ENCODE measurements at places on chromosomes 12 and 14.
A peak's percentile ranks its signal among the peaks of the same experiment; 100 is the strongest.

- DNase-seq = no peak
These were observed 847.9 kb upstream of the TMEM132C start for GRCh38 chr12:127419111-127419510.

DNA sequence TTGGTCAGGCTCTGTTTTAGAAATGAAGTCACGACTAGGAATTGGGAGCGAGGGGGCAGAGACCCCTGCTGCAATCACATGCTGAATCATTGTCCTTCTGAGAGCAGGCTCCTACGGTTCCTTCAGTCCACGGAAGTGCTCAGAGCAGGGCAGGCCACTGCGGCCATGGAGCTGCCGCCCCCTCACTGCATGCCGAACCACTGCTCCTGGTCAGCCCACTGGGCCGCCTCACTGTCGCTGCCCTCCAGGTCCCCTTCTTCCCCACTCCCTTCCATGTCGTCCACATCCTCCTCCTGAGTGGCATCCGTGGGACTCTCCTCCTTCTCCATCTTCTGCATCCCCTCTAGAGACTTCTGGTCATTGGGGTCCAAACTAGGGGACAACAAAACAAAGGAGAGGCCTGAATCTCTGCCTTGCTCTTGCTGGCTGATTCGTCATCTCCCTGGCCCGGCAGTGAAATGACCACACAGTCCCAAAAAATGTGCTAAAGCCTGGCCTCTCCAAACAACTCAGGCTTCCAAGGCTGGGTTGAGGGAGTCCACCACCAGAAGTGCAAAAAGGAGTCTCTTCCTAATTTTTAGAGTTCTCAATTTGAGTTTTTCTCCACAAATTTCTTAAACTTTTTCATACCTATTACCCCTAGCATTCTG is 29.4 kb downstream of the ANAPC7 start:
- DNase-seq = no peak

GRCh38 chr14:91956616-91957015 is 9.1 kb upstream of the FBLN5 start:
- DNase-seq = no peak

DNA sequence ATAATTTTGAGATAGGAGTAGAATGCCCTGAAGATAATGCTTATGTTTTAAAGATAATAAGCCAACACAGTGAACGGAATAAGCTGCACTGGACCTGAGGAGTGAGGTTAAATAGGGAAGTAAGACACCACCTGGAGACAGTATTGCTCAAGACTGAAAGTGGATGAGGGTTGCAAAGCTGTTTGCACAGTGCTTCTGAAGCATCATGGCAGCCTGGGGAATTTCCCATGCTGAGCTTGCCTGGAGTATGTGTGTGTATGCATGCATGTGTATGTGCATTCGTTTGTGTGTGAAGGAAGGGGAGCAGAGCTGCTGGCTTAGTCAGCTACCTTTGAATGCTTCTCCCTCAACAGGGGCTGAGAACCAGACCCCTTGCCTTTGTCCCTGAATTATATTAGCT is 35.8 kb downstream of the BHLHE41 start:
- DNase-seq = no peak

- no peak for DNase-seq
These were observed 661 bp upstream of the RPS26 start for GRCh38 chr12:56040963-56041551.

- DNase-seq = peak; percentile 62
These were observed 1.0 kb upstream of the ERC1 start for GRCh38 chr12:989751-990660.

DNA sequence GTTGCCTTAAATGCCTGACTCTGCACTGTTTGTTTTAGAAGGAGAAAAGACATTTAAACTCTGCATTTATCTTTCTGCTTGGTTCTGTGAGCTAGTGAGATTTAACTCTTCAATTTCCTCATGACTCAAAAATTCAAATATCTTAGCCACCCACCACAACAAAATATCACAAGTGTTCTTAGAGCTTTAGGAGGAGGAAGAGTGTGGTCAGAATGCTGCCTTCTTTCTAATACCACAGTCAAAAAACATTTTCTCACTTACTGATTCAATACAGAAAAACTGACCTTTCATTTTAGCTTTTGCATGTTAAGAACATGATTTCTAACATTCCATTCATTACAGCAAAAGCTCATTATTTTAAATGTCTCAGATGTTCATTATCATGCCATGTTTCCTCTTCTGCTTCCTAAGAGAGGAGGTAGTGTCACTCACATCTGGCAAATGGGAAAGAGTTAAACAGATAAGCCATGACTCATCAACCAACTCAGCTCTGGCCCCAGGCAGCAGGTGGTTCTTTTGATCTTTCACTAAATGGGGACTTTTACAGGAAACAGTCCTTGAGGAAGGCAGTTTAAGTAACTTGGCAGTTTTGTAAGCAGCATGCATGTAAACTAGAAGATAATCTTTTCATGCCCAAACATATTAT is 56.4 kb upstream of the RNU6-8 start:
- DNase-seq = peak; percentile 73

DNA sequence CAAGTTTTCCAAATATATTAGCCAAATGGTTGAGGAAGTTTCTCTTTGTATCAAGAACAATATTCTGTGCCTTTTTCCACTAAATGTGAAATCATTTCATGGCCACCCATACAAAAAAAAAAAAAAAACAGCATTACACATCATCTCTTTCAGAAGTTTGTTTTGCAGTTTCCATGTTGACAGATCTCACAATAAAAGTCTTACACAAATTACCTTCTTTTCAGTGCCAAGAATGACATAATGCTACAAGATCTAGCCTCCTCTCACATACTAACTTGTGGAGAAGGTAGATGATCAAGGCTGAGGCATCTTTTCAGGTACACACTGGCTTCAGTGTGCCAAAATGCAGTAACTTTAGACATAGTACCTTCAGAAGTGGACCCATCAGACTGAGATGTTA is 35.3 kb downstream of the PRKD1 start:
- DNase-seq = no peak

DNA sequence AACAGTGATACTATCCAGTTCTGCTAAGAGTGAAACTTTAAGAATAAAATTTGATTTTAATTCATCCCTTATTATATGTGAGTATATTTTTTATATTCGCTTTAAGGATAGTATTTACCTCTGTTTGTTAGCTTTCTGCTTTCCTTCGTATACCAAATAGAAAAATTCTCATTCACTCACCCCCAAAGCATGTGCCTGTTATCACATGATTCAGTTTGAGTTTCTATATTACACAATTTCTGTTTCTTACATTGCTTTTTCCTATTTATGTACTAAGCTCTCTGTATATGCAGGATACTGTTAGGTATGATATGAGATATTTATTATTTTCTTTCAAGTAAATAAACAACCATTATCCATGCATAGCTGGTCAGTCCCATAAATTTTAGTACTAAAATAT is 275.2 kb downstream of the FBXL14 start:
- no peak for DNase-seq

GRCh38 chr12:33944703-33945437 is 77.4 kb upstream of the ALG10 start:
- no peak for DNase-seq

- no peak for DNase-seq
These were observed 207.6 kb upstream of the PDZRN4 start for GRCh38 chr12:40980427-40980961.

GRCh38 chr14:28576523-28576922 is 190.1 kb upstream of the FOXG1 start:
- no peak for DNase-seq

DNA sequence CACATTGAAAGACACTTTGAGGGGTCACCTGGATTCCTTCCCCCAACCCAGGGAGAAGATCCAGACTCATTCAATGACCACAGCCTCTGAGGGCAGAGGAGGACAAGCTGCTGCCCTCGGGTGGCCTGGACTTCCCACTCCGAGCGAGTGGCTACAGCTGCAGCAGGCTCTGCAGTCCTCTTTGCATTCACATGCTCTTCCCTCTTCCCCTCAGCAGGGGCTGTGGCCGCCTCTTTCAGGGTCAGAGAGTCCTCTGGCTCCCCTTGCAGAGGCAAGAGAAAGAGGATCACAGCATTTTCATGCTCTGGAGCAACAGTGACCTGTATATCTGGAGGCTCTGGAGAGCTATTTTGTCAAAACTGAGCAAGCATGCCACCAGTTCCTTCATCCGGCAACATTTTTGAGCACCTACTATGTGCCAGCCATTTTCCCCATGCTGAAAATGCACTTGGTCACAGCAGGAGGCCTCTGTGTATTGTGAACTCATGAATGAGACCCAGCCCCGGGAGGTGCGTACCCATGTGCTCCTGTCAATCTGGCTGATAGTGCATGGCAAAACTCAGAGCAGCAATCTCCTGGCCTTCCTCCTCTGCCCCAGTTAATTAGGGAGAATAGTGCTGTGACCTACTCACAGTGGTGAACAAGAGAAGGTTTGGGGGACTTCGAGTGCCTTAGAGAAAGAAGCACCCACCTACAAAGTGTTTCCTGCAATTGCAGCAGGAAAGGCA is 42.9 kb upstream of the KCNA5 start:
- DNase-seq = no peak

DNA sequence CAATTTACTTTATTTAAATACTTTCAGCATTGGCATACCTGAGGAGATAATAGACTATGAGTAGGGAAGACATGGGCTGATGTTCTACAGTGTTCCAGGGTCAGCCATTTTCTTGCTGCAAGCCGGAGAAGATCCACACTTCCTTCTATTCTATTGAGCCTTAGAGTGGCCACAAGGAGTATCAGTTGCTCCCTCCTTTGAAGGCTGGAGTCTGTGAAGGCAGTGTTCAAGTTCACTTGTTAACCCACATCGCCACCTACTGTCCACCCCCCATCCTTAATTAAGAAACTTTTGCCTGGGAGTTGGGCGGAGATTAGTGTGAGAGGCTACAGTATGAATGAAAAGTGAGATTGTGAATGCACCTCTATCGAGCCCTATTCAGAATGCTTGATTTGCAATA is 666.6 kb downstream of the NRXN3 start:
- DNase-seq = peak; percentile 66

DNA sequence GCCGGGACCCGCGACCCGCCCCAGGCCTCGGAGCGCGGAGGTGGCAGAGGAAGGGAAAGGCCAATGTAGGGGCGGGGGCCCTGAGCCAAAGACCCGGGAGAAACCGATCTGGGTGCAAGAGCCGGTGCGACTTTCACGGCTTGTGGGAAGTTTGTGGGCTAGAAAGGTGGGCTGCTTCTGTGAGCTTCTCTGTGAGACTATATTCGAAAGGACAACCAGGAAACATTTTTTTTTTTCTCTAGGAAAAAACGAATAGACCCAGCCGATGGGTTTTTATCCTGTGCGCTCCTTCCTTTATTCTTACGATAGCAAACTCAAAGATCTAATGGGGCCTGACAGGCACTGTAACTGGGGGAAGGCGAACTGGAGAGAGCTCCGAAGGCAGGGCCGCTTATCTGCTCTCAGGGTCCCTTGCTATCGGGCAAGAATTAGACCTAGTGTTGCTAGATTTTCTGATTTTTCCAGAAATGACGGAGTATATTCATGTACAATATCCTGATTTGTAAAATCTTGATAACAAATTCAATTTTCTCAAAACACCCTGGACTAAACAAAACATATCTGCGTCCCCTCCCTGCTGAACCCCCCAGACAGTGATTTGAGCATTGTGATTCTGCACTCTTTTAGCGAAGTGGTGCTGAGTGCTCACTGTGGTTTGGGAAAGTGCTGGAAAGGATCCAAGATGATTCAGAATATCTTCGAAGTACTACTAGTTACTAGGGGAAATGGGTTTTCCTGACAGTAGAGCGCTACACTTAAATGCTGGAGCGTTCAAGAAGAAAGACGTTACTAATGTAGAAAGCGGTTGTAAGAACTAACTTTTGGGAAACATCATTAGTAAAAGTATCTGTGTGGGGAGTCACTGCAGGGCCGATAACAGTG is 563 bp upstream of the STXBP6 start:
- peak; percentile 23 for DNase-seq

GRCh38 chr12:89821896-89822295 is 113.3 kb upstream of the ATP2B1 start:
- DNase-seq = no peak

DNA sequence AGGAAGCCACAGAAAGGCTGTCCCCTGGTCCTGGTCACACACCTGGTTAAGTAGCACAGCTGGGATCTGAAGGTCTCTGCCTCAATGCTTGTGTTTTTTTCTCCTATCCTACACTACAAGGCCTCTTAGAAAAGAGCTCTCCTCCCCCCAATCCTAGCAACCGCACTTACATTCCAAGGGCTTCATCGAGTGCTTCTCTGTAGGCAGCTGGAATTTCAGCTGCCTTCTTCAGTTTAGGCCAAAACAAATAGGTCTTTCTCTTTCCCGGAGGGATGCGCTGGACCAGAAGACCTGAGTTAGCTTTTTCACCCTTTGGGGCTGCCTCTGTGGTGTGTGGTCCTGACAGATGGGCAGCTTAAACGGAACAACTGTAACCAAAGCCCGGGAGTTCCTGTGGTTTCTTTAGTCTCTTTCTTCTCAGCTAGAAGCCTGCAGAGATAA is 109.7 kb downstream of the GPATCH2L start:
- DNase-seq = no peak

DNA sequence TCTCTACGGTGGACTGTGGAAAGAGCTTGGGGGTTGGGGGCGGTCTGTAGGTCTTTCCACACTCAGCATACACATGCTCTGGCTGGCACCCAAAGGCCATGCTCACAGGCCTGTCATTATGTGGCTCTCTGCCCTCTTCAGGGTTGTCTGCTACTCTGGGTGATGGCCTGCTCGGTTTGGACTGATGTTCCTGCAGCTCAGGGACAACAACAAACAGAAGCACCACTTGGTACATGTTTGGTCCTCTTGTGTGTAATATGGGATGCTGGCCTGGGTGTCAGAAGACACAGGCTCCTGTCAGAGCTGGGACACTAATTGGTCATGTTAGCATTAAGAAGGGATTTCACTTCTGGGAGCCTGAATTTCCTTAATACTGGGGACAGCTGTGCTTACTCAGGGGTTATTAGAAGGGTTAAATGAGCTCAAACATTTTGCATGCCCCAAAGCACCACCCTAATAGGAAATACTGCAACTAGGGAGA is 32.7 kb upstream of the SELPLG start:
- DNase-seq = no peak

GRCh38 chr12:42780671-42781070 is 191.1 kb upstream of the PRICKLE1 start:
- no peak for DNase-seq

- peak; percentile 91 for DNase-seq
These were observed 6.0 kb upstream of the SLC6A12 start for GRCh38 chr12:219891-220352.

- DNase-seq = no peak
These were observed 88.8 kb downstream of the ANO6 start for GRCh38 chr12:45304514-45305178.

- peak; percentile 64 for DNase-seq
These were observed 16.8 kb downstream of the NIN start for GRCh38 chr14:50814161-50814560.

- DNase-seq = peak; percentile 43
These were observed 4.9 kb downstream of the PTGDR start for GRCh38 chr14:52272375-52272774.

DNA sequence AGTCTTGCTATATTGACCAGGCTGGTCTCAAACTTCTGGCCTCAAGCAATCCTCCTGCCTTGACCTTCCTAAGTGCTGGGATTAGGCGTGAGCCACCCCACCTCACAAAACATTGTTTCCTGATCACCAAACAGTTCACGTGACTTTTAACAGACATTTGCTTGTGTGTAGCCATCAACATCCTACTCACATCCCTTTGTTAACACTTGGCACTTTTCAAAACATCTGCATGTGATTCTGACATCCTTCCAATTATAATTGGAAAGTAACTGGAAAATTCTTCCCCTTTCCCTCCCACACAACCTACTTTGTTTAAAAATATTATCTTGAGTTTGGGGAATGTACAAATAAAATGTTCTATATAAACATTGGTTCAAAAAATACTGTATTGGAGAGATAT is 317.9 kb downstream of the PCNX1 start:
- DNase-seq = no peak

All from hematopoietic multipotent progenitor cell treated with erythropoietin and hydrocortisone succinate and interleukin-3 and kit ligand, for 8 days (in vitro differentiated cells).